ENCODE measurements at places on chromosomes 13 and 19.

GRCh38 chr13:100812982-100813584 is 138.5 kb upstream of the TMTC4 start:
- DNase-seq, result no peak

- no peak for DNase-seq
Measured at GRCh38 chr13:70874636-70875035, 766.4 kb upstream of the KLHL1 start.

GRCh38 chr19:45514376-45515051 is 7.2 kb downstream of the VASP start:
- DNase-seq, result no peak

DNA sequence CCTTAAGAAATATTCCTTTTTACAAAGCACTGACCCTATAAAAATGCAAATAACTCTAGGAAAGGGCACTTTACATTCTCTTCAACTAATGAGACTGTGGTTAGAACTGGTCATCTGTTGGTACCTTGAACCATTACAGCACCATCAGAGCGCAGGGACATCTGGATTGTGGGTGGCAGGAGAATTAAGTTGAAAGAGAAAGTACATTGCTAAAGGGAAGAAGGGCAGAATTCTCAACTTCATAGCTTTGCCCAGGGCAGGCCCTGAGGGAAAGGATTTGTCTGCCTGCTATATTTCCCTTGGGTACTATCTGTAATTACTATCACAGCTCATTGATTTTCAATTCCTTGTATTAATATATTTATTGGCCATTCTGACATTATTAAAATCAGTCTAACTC is 196.8 kb downstream of the KLF12 start:
- DNase-seq, result no peak

DNA sequence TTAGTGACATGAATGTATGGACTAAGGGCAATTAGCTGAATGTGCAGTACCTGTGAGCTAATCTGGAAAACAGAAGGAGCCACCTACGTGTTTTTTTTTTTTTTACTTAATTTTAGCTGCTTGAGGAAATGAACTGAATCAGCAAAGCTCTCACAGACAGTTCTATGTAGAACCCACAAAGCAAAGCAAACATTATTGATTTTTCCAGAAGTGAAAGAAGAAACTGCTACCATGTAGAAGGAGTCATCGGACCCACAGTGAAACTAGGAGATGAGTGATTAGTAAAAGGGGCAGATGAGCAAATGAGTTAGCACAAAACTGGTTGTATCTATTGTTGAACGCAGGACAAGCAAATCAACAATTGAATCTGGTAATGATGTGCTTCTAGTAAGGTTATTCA is 94.1 kb upstream of the SLC7A1 start:
- DNase-seq, result no peak

DNA sequence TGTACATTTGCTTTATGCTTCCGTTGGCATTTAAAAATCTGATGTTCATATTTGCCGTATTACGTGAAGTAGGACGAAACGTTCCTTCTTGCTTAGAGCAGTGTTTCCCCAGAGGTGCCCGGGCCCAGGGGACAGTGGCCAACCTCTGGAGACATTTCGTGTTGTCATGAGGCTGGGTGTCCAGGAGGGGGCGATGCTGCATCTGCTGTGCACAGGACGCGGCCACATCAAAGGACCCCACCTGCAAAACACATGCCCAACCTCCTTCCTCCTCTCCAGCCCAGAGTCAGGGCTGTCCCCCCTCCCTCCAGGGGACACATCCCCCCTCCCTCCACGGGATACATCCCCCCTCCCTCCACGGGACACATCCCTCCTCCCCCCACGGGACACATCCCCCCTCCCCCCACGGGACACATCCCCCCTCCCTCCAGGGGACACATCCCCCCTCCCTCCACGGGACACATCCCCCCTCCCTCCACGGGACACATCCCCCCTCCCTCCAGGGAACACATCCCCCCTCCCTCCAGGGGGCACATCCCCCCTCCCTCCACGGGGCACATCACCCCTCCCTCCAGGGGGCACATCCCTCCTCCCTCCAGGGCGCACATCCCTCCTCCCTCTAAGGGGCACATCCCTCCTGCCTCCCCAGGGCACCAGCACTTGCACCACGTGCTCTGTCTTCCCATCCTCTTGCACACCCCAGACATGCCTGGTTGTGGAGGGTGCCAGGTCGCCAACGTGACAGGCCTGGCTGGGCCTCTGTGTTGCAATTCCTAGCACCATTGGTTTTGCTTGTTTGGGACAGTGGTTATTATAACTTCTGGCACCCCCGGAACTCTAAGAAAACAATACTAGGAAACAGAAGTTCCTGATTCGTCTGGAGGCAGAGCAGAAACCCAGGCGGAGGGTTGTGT is 46.7 kb downstream of the GAS6 start:
- DNase-seq, result peak; percentile 83

DNA sequence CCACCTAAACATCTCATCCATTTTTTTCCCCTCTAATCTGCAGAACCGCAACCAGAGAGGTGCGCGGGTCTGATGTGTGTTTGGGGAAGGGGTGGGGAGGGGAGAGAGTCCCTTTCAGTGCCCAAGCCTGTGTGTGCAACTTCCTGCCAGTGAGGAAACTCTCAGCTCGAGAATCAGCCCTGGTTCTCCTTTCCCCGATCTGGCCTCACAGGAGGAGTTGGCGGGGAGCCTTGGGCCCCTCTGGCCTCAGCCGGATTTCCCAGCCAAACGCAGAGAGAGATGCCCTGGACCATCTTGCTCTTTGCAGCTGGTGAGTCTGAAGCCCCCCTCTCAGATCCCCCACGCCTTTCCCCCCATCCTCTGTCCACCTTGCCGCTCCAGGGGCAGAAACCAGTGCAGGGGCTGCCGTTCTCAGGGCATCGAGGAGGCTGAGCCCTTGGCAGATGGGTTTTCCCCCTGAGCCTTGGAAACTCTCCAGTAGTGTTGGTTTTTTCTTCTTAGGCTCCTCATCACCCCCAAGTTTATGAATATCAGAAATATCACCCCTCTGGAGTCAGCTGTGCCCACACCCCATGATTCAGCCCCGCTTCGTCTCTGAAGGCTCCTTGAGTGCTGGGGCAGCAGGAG is at the start of gene C19orf38:
Gene C19orf38, plus strand, starts transcription at position 186 of the 627 bp plus-strand sequence. Its CDS starts 94 bp downstream, at position 280.
- peak; percentile 38 for DNase-seq

DNA sequence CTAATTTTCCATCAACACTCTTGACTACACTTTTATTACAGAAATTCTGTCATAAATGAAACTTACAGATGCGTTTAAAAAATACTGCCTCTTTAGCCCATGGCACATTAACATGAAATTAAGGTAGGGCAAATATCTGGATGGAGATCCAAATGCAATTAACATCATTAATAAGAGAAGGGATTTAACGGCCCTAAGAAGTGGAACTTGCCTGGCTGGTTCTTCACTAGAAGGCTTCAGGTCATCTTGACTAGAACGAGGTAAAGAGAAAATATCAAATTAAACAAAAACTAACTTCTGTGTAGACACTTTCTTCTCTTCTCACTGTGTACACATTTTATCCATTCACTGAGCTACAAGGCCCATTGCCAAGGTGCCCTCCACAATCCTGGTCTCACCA is 1093.4 kb downstream of the EFNB2 start:
- no peak for DNase-seq

DNA sequence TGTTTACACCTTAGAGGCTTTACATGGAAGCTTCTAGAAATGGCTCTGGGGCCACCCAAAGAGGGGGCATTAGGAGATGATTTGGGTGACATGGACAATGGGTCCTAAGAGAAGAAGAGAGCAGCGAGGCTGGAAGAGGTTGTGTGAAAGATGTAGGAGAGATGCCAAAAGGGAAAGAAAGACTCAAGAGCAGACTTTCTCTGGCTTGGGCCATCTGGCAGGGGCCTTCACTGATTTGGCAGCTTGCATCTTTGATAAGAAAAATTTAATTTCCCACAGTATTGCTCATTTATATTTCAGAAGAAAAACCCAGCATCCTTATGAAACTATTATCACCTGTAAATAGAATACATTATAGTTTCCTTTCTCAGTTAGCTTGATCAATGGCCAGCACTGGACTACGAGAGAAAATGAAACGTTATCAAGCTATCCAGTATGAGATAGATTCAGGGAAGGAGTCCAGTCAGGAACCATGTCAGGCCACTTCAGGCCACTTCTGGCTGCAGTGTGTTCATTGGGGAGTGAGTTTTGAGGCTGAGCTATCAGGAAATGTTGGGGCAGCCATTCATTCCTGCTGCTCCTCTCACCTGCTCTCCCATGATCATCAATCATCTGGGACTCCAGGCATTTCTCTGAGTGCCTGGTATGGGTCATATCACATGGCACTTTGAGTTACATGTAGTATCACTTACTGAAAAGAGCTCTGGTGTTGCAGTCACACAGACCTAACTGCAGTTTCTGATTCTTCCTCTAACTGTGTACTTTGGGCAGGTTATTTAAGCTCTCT is 10.3 kb downstream of the SCEL start:
- no peak for DNase-seq

- DNase-seq, result no peak
Measured at GRCh38 chr13:33264620-33264978, 21.0 kb downstream of the STARD13 start.

DNA sequence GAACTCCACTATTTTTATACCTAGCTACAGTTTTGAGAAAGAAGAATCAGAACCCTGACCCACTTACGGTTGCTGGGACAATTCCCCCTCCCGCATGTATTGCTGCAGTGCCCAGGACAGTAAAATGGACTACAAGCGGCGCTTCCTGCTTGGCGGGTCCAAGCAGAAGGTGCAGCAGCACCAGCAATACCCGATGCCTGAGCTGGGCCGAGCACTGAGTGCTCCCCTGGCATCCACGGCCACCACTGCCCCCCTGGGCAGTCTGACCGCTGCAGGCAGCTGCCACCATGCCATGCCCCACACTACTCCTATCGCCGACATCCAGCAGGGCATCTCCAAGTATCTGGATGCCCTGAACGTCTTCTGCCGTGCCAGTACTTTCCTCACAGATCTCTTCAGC is 46.0 kb downstream of the GARRE1 start:
- DNase-seq, result no peak

DNA sequence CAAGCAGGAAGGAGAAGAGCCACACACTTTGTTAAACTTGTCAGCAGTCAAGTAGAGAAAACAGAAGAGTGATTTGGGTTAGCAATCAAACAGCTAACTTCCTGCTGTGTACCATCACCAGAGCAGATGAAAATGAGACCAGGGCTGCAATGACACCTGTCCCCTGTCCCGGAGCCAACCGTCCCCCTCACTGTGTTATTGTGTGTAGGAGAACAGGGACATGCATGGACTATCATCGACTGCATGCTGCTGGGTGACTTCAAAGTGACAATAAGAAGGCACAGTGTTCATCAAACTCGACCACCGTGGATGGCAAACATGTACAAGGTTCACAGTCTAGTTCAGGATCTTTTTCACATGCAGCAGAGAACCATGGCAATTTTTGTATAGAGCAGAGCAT is 94.0 kb upstream of the SLC15A1 start:
- no peak for DNase-seq

DNA sequence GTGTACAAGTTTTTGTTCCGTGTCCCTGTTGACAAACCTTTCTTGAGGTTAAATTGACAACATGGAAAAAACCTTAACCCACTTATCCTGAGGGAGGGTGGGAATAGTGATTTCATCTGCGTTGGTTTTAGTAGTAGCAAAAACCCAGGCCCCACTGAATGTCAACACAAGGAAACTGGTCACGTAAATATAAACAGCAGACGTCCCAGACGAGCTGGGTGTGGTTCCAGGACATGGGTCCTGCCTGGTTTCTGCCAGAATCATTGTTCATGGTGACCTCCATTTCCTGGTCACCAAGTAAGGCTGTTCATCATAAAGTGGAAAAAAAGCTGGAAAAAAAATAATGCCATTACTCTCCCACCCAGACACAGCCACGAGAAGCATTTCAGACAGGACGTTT is 16.9 kb upstream of the F2RL3 start:
- no peak for DNase-seq

- DNase-seq, result no peak
Measured at GRCh38 chr13:41271456-41272285, 8.3 kb upstream of the MTRF1 start.

GRCh38 chr13:110447058-110447511 is 114.4 kb downstream of the RAB20 start:
- no peak for DNase-seq

Data from CD4-positive, alpha-beta T cell treated with Interferon gamma for 1 hour (primary cell).